ENCODE measurements at places on chromosomes 7 and 10.

GRCh38 chr7:64775289-64775688, 18.9 kb upstream of the ZNF138 start:
- DNase-seq = no peak

- DNase-seq = no peak
These were observed 4.6 kb downstream of the CRYGN start for GRCh38 chr7:151435103-151435916.

- no peak for DNase-seq
These were observed 596.5 kb downstream of the NXPH1 start for GRCh38 chr7:9029681-9030530.

DNA sequence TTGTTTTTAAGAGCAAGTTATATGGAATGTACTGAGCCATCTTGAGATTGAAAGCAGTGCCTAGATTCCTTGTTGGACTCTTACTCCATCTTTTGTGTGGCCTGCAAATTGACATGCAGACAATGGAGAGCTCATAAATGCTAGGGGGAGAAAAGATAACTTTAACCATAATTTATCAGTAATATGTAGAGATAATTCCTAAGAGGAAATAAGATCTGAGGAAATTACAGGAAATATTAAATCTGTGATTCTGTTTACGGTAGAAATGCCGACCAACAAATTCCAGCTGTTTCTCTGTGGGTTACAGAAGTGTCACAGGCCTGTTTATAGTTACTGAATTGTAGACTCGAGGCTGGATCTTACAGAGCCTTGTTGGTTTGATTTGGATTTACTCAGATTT, 348.0 kb downstream of the SUGCT start:
- no peak for DNase-seq

GRCh38 chr10:31708474-31708873, 220.2 kb downstream of the ARHGAP12 start:
- no peak for DNase-seq

DNA sequence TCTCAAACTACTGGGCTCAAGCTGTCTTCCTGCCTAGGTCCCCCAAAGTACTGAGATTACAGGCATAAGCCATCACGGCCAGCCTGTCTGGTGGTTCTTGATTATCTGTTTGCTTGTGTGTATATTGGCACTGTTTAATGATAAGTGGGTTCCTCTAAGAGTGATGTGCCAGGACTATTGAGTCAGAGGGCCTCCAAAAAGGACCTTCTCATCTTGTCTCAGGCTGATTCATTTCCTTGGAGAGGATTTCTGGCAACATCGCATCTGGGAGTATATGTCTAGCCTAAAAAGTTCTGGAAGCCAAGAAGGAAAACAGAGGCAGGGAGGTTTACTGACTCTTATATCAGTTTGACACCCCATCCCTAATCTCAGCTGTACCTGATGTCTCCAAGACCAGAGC, 27.1 kb upstream of the AKAP9 start:
- no peak for DNase-seq

DNA sequence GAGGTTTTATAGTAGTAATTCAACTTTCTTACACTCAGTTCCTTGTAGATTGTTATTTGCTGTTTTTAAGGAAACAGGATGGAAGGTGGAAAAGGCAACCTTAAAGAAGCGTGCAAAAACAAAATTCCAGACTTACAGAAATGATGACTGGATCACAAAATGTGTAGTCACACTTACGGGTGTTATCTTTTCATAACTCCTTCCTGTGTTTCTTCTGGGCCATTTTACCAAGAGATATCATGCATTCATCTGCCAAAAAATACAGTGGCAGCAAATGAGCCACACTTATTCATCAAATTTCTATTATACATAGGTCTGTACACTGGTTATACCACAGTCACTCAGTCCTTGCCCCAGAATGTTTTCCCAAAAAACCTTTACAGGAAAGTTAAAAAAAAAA, 94.3 kb upstream of the IL6 start:
- no peak for DNase-seq

DNA sequence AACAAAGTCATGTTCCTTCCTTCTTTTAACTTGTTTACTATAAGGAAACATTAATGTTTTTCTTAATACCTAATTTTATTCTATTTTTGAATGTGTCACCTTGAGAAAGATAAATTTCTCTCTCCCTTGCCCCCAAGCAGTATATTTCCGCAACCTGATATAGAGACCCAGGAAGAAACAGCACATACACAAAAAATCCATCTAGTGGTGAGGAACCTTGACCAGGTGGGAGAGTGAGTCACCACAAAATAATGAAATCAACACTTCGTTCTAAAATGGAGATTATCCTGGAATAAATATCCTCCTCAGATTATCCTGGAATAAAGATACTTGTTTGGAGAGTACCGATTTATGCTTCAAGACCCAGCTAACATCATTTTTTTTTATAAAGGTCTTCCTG, 232.9 kb upstream of the PTN start:
- no peak for DNase-seq
